Mammary epithelial cell (primary cell): ENCODE measurements at places on chromosomes 3 and 15. TPM values are rescaled to one million over a fixed set of nuclear protein-coding genes. Genes with fewer than 3 reads are reported as not detected.

DNA sequence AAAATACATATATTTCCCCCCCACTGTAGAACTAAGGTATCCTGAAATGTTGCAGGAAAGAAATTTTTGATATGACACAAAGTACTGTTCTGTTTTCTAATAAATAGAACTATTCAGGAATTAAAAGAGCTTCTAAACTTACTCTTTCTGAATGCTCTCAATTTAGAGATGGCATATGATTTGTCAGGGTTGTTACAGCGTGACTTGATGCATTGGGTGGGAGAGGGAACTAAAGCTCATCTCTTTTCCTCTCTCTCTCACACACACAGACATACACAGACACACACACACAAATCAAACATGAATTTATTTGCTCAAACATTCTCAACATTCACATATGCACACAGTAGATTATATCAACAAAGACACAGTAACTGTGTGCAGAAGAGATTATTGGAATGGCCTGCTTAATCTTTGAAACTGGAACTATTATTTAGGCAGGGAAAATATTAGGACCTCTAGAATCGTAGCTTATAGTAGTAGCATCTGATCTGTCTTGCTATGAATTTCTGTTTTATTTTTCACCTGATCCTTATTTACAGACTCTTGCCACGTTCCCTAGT lies 807.4 kb upstream of the GBE1 start:
- DNase-seq, result no peak

- no peak for DNase-seq
Observed at GRCh38 chr3:40653001-40653400, 128.2 kb downstream of the ZNF621 start.

- no peak for DNase-seq
Observed at GRCh38 chr3:116029266-116029665, 406.0 kb downstream of the GAP43 start.

DNA sequence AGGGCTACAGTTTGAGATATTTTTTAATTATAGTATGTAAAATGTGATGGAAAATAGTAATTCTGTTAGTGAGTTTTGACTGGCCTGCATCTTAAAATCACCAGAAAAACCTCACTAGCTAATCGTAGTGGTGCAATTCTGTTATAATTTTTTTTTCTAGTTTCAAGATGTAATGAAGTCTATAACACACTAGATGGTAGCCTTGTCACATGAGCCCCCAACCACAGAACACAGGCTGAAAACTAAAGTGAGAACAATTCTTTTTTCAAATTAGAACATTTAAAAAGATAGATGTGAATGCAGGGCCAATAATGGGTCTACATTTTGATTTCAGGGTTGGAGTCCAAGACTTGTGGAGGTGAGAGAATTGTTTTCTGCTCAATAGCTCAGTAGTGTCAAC lies 83.3 kb upstream of the KCNH8 start:
- DNase-seq, result no peak

DNA sequence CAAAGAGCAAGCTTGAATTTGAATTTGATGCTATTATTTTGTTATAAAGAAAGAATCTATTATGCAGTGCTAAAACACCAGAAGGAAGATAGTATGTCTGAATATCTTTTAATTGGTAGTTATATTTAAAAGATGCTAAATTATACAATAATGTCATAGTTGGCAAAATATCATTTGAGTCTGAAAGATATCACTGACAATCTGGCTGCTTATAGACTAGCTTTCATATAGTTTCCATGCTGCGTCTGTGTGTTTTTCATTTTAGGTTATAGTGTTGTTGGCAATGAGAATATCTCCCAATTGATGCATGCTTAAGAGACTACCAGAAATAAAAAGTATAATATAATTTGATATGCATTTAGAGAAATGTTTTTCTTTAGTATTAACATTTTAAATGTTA lies 142.9 kb downstream of the NEO1 start:
- no peak for DNase-seq

DNA sequence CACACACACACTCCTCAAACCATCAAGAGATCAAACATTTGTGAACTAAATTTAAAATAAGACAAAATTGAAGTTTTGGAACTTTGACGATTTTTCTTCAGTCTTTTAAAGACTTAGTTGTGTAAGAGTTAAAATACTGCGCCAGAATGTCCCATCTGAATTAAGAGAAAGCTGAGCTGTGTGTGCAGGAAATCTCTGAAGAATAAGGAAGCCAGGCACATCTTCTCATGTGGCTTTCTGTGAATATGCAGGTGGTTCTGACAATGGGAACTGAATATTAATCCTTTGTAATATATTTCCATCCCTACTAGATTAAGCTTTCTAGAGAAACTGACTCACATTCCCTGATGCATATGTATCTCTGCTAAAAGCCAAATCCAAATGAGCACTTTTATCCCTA lies 60.1 kb upstream of the ICE2 start:
- no peak for DNase-seq

The PEX5L gene
- 0.86 TPM for polyA plus RNA-seq

The SOX14 gene
- polyA plus RNA-seq, result not detected
